ENCODE measurements at places on chromosomes 4 and X.

DNA sequence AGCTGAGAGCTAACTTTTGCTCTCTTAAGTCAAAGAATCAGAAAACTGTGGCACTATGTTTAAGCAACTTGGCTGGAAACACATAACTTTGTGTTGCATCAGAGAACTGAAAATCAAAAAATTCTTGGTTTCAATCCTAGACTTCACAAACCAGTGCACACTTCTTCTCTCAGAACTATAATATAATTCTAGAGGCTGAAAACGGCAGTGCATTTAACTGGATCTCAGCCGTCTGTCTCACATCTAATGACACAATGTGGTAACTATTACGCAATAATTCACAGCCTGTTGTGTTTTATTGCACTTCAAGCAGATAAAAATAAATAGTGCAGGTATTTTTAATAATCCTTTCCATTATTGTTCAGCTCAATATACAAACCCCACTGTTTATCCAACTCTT, 260.6 kb upstream of the DIAPH2 start:
- DNase-seq, result no peak

DNA sequence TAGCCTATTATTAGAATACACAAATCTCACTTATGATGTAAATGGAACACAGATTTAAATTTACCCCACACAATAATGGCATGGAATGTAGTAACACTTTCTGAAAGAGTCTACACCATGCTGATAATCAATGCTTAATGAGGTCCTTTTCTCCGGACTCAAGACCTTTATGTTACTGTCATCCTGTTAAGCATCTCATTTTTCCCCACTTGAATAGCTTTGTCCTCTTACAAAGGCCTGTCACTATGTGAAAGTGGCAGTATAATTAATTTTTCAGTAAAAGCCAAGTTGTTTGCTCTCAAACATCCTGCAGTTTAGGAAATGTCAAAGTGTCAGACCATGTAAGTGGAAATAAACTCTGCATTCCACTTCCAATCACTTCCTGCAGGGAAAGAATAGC, 96.4 kb downstream of the GPC3 start:
- DNase-seq, result no peak

- DNase-seq, result no peak
Observed at GRCh38 chr4:156113138-156113765, 159.6 kb upstream of the CTSO start.

- DNase-seq, result no peak
Observed at GRCh38 chr4:141309874-141310273, 89.2 kb downstream of the ZNF330 start.

DNA sequence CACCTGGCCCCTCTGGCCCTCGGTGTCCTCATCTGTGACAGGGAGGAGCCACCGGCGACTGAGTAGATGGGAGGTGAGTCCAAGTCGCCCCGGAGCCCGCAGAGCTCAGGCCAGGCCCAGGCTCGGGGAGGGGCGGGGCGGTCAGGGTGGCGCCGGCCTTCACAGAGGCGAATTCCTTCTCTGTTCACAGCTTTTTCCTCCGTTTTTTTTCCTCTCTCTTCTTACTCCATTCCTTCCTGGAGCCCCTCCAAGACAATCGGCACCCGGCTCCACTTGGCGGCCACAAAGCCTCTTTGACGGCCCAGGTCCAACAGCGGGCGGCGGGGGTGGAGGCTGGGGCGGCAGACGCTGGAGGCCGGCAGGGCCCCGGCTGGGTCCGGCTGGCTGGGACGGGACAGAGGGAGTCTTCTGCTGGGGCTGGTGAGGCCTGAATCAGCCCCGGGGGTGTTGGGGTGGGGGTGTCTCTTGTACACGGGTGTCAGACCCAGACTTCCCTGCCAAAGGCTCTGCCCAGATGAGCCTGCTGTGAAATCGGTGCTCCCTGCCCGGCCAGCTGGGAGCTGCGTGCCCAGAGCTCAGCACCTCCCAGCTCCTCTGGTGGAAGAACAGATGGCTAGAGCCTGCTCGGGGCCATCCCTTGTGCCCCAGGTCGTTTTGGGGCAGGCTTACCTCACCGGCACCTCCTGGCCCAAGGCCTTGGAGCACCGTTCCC, 22.6 kb downstream of the FGFRL1 start:
- DNase-seq, result peak; percentile 85

DNA sequence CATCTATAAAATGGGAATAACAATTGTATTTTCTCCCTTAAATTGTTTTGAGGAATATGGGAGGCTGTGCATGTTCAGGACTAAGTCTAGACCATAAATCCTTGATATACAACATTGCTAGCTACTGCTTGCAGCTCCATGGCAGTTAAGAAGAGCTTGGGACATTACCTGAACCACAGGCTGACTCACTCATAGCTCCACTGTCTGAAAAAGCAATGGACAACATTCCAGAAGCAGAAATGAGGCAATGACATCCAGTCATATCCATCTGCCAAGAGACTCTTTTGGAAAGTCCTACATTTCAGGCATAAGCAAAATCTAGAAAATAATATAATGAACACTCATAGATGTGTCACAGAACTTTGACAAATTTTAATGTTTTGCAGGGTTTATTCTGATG, 167.3 kb upstream of the LEF1 start:
- no peak for DNase-seq

DNA sequence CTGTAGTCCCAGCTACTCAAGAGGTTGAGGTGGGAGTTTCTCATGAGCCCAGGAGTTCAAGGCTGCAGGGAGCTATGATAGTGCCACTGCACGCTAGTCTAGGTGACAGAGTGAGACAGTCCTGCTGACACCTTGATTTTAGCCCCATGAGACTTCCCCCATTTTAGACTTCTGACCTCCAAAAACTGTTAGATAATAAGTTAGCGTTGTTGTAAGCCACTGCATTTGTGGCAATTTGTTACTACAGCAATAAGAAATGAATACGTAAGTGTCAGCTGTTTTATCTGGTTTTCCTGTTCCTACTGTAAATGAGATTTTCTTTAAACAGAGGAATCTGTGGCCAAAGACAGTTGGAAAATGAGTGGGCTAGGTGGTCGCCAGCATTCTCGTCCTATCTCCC, 83.9 kb downstream of the ARHGAP10 start:
- DNase-seq, result no peak

GRCh38 chrX:13430136-13430827, 110.4 kb upstream of the ATXN3L start:
- no peak for DNase-seq

DNA sequence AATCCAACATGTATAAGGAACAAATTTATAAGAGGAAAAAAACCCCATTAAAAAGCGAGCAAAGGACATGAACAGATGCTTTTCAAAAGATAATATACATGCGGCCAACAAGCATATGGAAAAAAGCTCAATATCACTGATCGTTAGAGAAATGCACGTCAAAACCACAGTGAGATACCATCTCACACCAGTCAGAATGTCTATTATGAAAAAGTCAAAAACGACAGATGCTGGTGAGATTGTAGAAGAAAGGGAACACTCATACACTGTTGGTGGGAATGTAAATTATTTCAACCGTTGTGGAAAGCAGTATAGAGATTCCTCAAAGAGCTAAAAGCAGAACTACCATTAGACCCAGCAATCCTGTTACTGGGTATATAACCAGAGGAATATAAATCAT, 465.4 kb downstream of the TMA16 start:
- no peak for DNase-seq

DNA sequence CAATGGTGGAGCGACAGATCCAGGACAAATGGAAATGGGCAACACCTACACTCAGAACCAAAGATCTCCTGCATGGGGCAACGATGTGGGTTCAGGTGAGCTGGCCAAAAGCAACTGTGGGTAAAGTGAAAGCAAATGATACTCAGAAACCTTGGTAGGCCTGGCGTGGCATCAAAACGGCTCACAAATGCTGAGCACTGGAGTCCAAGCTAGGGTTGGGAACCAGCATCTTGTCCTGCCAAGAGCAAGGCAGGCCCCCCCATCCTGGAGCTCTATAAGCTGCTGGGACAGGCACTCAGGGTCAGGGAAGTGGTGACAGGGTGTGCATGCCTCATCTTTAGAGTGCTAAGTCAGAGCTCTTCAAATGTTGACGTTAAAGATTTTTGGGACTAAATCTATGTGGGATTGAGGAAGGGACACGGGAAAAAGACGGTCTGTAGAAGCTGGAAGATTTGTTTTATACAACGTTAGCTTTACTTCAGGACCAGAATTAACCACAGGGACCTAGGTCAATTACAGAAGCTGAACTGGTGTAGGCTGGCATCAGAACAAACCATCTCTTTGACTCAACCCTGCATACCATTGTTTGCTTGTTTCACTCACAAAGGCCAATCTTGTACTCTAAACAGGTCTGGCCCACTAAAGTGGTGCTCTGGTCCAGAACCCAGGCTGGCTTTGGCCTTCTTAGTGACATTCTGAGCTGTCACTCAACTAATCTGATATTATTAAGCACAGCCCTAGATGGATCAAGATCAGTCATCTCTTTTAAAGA, 10.7 kb downstream of the ATP8A1 start:
- no peak for DNase-seq

- DNase-seq, result no peak
Observed at GRCh38 chr4:100278567-100278966, 88.3 kb upstream of the DDIT4L start.

- no peak for DNase-seq
Observed at GRCh38 chr4:124748965-124749364, 36.4 kb upstream of the ANKRD50 start.

DNA sequence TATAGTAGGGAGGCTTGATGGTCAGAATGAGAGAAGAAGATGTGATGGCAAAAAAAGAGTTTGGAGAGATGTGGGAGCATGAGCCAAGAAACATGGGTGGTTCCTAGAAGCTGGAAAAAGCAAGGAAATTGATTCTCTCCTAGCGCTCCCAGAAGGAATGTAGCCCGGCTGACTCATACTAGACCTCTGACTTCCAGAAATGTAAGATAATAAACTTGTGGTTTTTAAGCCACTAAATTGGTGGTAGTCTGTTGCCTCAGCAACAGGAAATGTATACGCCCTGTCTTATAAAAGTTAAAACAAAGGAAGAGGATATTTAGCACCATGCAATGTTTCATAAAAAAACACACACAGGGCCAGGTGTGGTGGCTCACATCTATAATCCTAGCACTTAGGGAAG, 182.7 kb upstream of the PCDH7 start:
- DNase-seq, result no peak

GRCh38 chr4:174528226-174528625, 5.9 kb upstream of the HPGD start:
- DNase-seq, result no peak

DNA sequence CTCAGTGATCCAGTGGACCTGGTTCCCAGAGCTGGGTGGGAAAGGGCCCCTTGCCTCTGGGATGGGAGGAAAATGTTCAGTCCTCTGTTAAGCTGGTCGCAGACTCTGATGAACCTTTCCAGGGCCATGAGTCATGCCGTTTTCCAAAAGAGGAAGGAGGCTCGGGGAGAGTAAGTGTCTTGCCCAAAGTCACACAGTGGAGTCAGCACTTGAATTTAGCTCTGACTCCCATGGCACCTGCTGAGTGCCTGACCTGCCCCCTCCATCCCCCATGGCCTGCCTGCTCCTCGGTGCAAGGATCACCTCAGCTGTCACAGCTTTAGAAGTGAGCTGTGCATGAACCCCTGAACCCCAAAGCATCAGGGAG, 14.0 kb upstream of the KIAA0232 start:
- no peak for DNase-seq

DNA sequence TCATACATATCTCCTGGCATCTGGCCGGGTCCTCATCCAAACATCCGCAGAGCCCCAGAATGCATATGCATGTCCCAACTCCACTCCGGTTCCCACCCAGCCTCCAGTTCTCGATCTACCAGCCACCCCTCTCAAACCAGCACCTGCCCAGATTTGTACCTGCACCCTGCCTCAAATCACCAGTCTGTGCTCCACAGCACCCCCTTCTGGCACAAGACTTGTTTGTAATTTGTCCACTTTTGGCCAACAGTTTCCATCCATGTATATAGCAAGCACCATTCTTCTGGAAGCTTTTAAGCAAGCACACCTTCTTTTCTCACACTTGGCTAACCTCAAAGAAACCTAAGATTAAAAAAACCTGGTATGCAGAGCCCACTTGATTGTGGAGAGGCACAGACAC, 644.1 kb downstream of the MID1IP1 start:
- DNase-seq, result no peak

GRCh38 chr4:150299816-150300215, 221.6 kb downstream of the DCLK2 start:
- no peak for DNase-seq

- DNase-seq, result peak; percentile 39
Observed at GRCh38 chr4:158253350-158253980, 43.2 kb downstream of the TMEM144 start.

DNA sequence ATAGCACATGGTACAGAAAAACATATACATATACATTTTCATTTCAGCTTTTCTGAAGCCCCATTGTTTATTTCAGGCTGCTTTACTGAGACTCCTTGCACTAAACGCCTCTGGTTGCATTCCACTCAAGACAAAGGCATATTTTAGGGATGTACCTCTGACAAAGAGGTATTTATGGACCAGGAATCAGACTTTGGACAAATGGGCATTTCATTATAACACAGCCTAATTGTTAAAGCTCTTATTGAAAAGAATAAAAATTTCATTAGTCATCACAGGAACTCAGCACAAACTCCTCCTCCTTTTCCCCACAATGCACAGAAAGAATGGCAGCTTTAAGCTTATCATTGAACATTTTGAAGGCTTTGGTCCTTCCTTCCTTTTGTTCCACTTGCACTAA, 62.9 kb upstream of the UGT8 start:
- DNase-seq, result no peak

- DNase-seq, result no peak
Observed at GRCh38 chr4:148044912-148045352, 313.0 kb downstream of the ARHGAP10 start.

GRCh38 chr4:177512646-177513045, 70.4 kb upstream of the AGA start:
- DNase-seq, result no peak

DNA sequence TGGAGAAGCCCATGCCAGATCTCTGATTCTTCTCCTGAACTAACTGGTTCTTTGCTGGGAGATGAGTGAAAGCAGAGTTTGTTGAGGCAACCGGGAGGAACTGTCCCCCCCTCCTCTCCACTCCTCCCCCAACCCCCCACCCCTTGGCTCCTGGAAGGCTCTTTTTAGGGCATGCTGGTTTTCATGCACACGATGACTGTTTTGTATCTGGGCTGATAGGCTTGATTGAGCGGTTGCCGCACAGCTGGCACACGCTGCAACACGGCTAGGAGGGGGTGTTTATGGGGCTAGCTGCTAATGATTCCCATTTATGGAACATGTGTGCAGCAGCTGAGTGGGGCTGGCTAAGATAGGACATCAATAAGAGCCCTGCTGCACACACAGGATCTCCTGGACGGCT, 137.2 kb downstream of the SMIM20 start:
- no peak for DNase-seq

- DNase-seq, result no peak
Observed at GRCh38 chr4:124786634-124787033, 74.1 kb upstream of the ANKRD50 start.

DNA sequence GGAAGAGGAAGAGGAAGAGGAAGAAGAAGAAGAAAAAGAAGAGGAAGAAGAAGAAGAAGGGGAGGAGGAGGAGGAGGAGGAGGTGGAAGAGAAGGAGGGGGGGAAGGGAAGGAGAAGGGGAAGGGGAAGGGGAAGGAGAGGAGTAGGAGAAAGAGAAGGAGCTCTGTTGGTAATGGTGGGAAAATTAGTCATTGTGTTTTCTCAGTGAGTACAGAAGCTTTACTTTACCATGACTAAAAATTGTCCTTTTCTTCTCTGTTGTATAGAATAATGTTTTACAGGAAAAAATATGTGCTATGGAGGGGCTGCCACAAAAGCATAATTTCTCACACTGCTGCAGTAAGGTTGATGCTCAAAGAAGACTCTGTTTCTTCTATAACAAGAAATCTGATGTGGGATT, 4.1 kb downstream of the AFM start:
- DNase-seq, result no peak

- no peak for DNase-seq
Observed at GRCh38 chr4:86963697-86964096, 28.9 kb downstream of the AFF1 start.

Data from ovary (tissue), 10 donors.